ENCODE measurements at places on chromosomes 5 and 9.

DNA sequence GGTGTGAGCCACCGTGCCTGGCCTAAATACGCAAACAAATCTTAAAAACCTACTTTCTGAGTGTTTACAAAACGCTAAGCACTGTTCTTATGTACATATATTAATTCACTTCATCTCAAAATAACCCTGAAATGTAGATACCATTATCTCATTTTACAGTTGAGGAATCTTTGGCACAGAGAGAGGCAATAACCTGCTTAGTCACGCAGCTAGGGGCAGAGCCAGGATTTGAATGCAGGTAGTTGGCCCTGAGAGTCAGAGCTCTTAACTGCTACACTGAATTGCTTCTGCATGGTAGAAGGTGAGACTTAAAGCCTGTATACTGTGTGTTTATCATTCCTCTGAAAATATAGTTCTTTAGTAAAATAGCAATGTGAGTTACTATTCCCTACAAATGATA lies 21.9 kb downstream of the ARHGEF37 start:
- DNase-seq = no peak

GRCh38 chr9:103319979-103320378 lies 324.8 kb downstream of the CYLC2 start:
- no peak for DNase-seq

DNA sequence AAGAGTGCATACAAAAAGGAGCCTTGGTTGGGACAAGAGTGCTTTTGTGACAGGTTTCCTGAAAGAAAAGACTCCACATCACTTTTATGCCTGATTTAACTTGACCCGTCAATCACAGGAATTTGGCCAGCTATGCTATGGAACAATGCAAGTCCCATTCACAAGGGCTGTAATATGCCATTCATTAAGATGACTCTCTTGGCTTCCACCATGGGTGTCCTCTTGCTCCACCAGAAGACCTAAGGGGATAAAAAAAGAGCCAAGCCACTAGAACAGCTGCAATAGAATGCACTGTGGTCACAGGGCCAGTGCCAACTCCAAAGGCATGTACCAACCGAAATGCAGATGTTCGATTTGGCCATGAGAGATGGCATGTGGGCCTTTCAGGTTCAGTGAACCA lies 480.1 kb upstream of the MPDZ start:
- no peak for DNase-seq

GRCh38 chr5:176319827-176320554 lies 41.6 kb downstream of the KIAA1191 start:
- DNase-seq = no peak

GRCh38 chr5:156182174-156182967 lies 144.6 kb upstream of the SGCD start:
- no peak for DNase-seq

Data from CD4-positive, alpha-beta T cell treated with Interleukin-21 for 1 hour (primary cell).